ENCODE measurements at places on chromosomes 1 and 21.

GRCh38 chr1:56249234-56249633, 330.1 kb downstream of the PLPP3 start:
- DNase-seq = no peak

DNA sequence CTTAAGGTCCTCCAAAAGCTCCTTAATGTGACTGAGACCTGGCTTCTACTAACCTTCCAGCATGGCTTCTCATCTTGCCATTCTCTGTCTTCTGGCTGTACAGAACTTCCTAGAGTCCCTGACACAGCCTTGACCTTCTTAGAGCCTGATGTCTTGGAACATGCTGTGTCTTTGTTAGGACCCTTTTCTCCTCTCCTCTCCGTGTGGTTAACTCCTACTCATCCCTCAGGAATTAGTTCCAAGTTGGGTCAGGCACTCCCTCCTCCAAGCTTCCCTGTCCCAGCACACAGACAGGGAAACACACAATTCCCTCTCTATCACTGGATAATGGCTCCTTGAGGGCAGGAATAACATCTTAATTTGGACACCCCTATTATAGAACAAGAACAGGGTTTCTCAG, 275.4 kb upstream of the USP24 start:
- DNase-seq = no peak

- DNase-seq = no peak
Observed at GRCh38 chr21:38401191-38401926, 96.9 kb downstream of the ERG start.

DNA sequence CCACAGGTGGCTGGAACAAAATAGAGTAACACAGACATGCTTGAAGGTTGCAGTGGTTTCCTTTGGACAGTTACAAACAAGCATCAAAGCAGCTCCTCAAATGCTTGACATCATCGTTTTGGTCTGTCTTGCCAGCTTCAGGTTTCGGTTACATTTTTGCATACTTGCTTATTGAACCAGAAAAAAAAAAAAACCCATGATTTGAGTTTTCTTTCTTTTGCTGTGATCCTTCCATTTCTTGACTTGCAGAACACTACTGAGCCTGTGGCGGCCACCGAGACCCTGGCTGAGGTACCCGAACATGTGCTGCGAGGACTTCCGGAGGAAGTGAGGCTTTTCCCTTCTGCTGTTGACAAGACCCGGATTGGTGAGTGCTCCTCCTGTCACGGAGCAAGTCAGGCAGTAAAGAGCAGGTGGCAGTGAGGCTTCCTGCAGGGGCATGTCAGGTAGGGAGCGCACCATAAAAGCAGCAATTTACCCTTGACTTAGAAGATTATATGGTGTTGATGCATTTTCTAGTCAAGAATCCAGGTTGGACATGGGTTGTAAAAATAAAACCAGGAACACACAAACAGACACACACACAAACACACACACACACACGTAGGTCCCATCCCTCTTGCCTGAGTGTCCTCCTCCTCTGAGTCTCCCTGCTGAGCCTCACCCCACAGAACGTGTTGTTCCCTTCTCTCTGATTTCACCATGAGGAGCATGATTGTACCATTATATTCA, 30.9 kb downstream of the PRDM2 start:
- peak; percentile 92 for DNase-seq

Measured in CD4-positive, alpha-beta T cell treated with Interleukin-10 for 1 hour (primary cell).